ENCODE measurements at places on chromosomes 4 and X.

DNA sequence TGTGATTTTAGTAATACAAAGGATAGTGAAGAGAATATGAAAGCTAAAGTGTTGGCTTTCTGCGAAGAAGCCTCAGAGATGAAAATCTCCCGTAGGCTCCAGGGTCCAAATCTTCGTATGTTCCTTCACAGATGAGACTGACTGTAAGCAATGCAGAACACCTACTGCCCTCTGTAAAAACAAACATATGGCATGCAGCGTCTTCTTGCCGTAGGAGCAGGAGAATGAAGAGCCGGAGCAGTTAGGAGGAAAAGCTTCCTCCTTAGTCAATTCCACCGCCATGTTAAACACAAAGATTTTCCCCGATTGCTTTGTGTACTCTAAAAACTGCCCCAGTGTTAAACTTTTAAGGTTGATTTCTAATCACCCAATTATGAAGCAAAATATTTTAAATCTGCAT is 22.5 kb downstream of the RWDD4 start:
- no peak for DNase-seq

DNA sequence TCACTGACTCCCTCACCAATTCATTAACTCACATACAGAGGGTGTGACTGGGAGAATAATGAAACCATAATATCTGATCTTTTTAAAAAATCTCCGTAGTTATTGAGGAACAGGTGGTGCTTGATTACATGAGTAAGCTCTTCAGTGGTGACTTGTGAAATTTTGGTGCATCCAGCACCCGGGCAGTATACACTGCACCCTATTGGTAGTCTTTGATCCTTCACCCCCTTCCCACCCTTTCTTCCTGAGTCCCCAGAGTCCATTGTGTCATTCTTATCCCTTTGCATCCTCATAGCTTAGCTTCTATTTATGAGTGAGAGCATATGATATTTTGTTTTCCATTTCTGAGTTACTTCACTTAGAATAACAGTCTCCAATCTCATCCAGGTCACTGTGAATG is 1143.8 kb downstream of the PCDH19 start:
- DNase-seq, result no peak

GRCh38 chrX:80207327-80207726 is 192.8 kb downstream of the TBX22 start:
- DNase-seq, result no peak

- no peak for DNase-seq
These were observed 76.0 kb downstream of the TEX13C start for GRCh38 chrX:125395626-125396025.

GRCh38 chrX:47507153-47507867 is 24.3 kb upstream of the ZNF41 start:
- no peak for DNase-seq

GRCh38 chrX:115018944-115019343 is 1.5 kb upstream of the IL13RA2 start:
- DNase-seq, result peak; percentile 48

GRCh38 chrX:68902706-68903504 is 74.1 kb downstream of the EFNB1 start:
- no peak for DNase-seq

DNA sequence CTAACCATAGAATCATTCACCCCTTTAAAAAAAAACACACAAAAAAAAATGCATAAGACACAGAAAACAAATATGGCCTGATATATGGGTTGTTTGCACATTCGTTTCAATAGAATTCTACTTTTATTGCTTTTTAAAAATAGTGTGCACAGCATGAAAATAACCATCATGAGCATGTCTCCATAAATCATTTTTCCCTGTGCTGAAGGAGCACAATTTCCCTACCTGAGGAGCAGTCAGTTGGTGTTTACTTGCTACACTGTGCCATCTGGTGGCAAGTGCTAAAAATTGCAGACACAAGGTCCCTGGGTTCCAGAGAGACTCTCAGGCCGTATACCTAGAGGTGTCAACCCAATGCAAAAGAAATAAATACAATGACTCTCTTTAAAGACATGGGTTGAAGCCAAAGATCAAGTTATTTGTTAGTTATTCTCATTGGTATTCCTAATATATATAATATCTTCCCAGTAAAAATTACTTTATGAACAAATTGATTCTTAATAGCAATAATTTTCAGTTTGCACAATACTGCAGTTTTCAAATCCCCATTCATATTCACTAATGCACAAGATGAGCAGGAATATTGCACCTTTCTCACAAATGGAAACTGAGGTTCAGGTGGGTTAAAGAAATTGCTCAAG is 551.4 kb downstream of the IQCM start:
- DNase-seq, result peak; percentile 28

- no peak for DNase-seq
These were observed 114.2 kb upstream of the TENT5D start for GRCh38 chrX:80306007-80306406.

DNA sequence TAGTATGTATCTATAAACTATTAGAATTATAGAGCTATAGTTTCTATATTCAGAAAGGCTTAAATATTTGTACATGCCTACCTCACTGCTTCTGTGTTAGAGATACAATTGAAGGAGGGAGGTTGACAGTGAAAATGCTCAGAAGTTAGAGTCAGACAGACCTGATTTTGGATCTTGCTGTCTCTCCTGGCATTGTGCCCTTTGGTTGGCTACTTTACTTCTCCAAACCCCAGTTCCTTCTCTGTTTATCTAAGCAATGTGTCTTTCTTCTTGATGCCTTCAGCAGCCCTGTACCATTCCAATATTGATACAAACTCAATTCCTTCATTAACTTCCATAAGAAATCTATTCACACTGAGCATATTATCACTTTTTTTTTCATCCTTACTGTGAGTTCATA is 28.7 kb downstream of the CCNG2 start:
- DNase-seq, result no peak

- no peak for DNase-seq
These were observed 72.6 kb downstream of the STARD8 start for GRCh38 chrX:68719904-68720614.

GRCh38 chr4:126899331-126899801 is 733.4 kb upstream of the INTU start:
- peak; percentile 89 for DNase-seq

GRCh38 chrX:108186811-108187210 is 95.2 kb downstream of the ATG4A start:
- no peak for DNase-seq

GRCh38 chr4:185524888-185525863 is 10.1 kb downstream of the PDLIM3 start:
- DNase-seq, result no peak

DNA sequence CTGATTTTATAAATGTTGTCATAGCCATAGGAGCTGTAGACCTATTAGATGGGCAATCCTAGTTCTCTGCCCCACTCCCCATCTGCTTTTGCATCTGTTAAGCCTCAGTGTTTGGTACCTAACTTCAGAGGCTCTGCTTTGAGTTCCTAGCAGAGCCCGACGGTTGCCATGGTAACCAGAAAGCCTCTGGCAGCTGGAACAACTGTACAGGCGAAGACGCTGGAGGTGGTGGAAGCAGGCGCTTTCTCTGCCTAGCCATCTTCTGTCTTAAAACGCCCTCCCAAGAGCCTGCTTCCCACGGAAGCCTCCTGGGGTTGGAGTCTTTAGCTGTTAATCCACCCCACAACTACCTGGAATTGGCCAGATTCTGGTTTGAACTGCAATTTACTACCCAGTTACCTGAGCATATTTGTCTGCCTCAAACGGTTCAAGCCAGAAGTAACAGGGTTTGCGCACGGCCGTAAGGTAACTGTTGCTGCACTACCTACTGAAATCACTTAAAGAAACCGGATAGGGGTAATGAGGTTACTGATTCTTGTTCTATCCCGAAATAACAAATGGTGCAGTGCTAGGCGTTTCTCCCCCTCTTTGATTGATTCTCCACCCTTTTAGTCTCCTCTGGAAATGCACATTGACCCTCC is 1.0 kb upstream of the GABRG1 start:
- no peak for DNase-seq

DNA sequence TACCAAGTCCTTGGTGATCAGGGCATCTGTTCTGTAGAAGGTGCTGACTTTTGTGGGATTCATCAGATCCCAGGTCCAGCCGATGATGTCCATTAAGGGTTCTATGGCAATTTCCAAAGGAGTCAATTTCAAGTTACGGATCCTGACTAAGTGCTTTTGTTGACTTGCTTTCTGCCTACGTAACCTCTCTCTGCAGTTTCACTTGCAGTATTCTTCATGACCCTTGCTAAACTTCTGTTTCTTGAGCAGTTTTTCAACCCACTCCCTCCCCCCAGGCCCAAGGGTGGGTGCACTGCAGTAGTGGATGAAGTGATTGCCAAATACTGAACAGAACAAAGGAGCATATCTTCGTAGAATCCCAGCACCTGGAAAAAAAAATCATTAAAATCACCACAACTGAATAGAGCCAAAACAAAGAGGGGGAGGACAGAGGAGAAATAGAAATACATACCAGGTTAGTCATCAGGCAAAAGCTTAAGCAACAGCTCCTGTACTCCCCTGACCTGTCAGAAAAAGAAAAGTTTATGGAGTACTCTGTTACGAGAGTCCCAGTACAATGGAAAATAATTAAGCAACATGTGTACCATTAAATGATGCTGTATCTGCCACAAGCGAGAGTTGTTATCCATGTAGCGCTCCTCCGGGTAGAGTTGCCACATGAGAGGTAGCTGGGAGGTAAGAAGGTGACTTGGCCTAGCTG is 5.8 kb downstream of the CMC4 start:
- DNase-seq, result no peak

DNA sequence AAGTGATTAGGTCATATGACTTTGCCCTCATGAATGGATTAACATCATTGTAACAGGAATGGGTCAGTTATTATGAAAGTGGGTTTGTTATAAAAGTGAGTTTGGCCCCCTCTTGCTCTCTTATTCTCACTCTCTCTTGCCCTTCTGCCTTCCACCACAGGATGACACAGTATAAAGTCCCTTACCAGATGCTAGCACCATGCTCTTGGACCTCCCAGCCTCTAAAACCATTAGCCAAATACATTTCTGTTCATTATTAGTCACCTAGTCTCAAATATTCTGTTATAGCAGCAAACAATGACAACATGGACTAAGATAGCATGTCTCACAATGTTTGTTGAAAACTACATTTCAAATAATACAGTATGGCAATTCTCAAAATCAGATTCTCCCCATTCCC is 59.7 kb downstream of the RWDD4 start:
- no peak for DNase-seq

DNA sequence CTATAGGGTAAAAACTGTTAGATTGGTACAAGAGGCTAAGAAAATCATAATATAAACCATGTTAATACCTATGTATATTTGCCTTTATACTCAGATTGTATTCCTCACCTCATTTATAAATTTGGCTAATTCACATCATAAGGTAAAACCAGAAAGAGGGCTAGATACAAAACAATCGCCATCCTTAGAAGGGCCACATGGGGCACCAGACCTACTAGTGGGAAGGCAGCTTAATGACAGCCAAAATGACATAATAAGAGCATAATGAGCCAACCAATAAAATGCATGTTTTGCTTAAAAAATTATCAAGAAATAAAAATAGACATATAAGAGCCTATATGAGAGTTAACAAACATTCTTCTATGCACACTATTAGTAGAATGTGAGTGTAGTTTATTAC is 107.3 kb upstream of the PRDX4 start:
- DNase-seq, result no peak

DNA sequence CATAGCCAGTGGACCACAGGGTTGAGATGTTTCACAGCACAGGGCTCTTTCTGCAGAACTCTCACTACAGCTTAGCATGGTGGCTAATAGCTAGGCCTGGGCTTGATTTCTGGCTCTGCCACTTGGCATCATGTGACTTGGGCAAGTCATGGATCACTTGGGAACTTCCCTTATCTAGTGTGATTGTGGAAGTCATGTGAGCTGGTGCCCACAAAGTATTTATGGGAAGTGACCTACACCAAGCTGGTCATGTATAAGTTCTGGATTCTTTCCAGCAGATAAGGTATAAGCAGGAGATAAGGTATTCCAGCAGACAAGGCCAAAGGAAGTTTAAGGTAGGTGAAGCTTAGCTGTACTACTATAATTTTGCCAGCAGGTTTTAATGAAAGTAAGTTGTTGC is 61.0 kb downstream of the REELD1 start:
- DNase-seq, result no peak

- DNase-seq, result no peak
These were observed 22.7 kb downstream of the UNC5C start for GRCh38 chr4:95526075-95526474.

DNA sequence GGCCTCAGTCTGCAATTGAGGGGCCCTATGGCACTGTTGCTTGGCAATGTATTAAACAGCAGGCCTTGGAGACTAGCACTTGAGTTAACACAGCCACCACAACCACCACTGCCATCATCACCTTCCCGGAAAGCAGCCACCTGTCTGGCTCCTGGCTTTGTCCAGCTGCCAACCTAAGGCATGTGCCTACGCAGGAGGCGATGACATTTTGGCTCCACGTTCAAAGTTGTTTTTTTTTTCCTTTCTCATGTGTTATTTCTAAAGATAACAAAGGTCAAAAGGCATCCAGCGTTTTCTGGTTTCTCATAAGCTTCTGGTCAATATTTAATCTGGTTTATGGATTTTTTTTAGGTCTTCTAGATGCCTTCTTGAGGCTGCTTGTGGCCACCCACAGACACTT is 7.5 kb downstream of the CLDN2 start:
- DNase-seq, result no peak

DNA sequence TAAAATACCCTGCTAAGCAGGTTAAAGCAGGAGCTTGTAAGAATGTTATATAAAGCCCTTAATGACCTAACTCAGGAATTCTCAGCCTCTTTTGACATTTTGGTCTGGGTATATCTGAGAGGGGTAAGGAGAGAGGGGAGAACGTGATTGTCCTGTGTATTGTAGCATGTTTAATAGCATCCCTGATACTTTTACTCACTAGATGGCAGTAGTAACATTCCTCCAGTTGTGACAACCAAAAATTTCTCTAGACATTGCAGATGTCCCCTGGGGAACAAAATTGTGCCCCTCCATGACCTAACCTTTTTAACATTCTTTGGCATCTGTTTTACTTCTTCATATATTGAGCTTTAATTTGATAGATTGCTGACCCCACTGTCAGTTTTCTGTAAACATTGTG is 17.9 kb downstream of the SMARCA5 start:
- DNase-seq, result no peak

DNA sequence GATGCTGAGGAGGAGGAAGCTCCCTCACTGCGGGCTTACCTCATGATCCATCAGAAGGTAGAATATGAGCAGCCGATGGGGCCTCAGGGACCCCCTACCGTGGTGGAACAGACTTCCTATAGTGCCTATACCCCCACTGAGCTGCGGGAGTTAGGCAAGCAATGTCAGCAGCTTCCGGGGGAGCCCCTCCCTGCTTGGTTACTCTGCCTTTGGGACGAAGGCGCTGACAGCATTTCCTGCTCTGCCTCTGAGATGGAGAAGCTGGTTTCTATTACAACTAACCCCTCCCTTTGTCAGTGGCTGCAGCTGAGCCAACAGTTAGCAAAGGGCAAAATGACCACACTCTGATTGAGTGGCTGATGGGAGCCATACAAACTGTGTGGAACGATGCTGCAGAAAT is 430.7 kb downstream of the IDS start:
- DNase-seq, result peak; percentile 27

DNA sequence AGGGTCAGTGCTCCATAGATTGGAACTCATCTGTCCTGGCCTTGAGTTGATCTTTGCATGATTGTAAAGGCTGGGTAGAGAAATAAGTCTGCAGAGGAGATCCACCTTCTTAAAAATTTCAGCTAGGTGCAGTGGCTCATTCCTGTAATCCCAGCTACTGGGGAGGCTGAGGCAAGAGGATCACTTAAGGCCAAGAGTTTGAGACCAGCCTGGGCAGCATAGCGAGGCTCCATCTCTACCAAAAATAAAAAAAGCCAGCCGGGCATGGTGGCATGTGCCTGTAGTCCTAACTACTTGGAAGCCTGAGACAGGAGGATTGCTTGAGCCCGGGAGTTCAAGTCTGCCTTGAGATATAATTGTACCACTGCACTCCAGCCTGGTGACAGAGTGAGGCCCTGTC is 476 bp upstream of the CXCR3 start:
- no peak for DNase-seq
